ENCODE measurements at places on chromosomes 7 and 10. TPM values are rescaled to one million over a fixed set of nuclear protein-coding genes. Genes with fewer than 3 reads are reported as not detected.

The UCMA gene
- not detected for total RNA-seq

GRCh38 chr7:126953461-126953860, 299.3 kb downstream of the GRM8 start:
- no peak for DNase-seq
- peaks cover 14% of the 10 kb centered on the region for H3K4me1 ChIP-seq

The ITGA8 gene
- 0.36 TPM for total RNA-seq

DNA sequence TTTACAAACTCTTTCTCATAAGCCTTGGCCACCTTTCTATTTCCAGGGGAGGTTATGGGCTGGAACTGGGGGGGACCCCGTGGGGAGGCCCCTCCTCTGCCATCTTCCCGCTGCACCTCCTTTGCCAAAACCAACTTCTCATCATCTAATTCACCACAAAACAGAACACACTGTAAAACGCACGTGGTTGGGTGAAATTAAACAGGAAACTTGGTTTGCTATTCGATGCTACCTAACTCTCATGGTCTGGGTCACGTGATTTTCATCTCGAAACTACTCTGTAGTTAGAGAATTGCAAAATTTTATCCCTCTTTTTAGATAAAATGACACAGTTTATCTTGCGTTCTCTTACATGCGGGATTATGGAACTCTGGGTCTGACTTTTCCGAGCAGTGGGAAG, 242.0 kb downstream of the ZMYND11 start:
- no peak overlapping the region for H3K4me3 ChIP-seq
- H3K27me3 ChIP-seq: no peaks in the 10 kb centered on the region
- no peak overlapping the region for H3K27ac ChIP-seq
- H3K36me3 ChIP-seq: peaks cover 30% of the 10 kb centered on the region

The PVRIG gene
- total RNA-seq: not detected

GRCh38 chr7:129499999-129500398, 2.3 kb upstream of the SMKR1 start:
- no peaks in the 10 kb centered on the region for H3K36me3 ChIP-seq
- H3K27ac ChIP-seq: no peak overlapping the region
- no peak for DNase-seq
- H3K4me3 ChIP-seq: no peak overlapping the region
- peaks cover 35% of the 10 kb centered on the region for H3K27me3 ChIP-seq

- no peak for DNase-seq
- peaks cover 31% of the 10 kb centered on the region for H3K36me3 ChIP-seq
- peaks cover 3% of the 10 kb centered on the region for H3K4me1 ChIP-seq
- no peak overlapping the region for H3K27ac ChIP-seq
These were observed 51.8 kb upstream of the MRLN start for GRCh38 chr10:59805014-59805413.

GRCh38 chr7:139389774-139390173, 30.1 kb downstream of the LUC7L2 start:
- H3K27me3 ChIP-seq: no peaks in the 10 kb centered on the region
- H3K4me1 ChIP-seq: peaks cover 4% of the 10 kb centered on the region
- H3K27ac ChIP-seq: peak overlapping the region; percentile 23

- no peaks in the 10 kb centered on the region for H3K4me1 ChIP-seq
- DNase-seq: no peak
- H3K36me3 ChIP-seq: peaks cover 2% of the 10 kb centered on the region
- H3K27me3 ChIP-seq: no peaks in the 10 kb centered on the region
These were observed 311.7 kb upstream of the NEBL start for GRCh38 chr10:21208666-21209316.

DNA sequence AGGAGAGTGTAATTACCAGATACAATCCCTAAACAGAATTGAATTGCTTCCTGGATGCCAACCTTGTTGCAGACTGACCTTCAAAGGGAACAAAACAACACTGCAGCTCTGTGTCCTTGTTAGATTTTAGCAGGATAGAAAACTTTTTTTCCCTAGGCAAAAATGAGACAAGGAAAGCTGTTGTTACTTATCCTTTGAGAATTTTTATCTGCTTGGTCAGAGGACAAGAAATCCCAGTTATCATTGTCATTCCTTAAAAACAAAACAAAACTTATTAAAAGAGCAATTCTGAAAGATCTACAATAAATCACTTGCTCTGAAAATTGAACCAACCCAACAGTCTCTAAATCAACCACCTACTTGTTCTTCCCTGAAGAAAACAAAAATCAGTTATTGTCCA, 652.6 kb downstream of the REEP3 start:
- H3K36me3 ChIP-seq: peaks cover 1% of the 10 kb centered on the region
- peaks cover 4% of the 10 kb centered on the region for H3K4me1 ChIP-seq
- H3K27me3 ChIP-seq: no peaks in the 10 kb centered on the region
- H3K27ac ChIP-seq: peak overlapping the region; percentile 20

The LBX1 gene
- not detected for total RNA-seq

The OLAH gene
- total RNA-seq: not detected

GRCh38 chr10:95574649-95575365, 13.6 kb upstream of the SORBS1 start:
- H3K4me3 ChIP-seq: no peak overlapping the region
- H3K4me1 ChIP-seq: no peaks in the 10 kb centered on the region
- peaks cover 33% of the 10 kb centered on the region for H3K27me3 ChIP-seq
- no peaks in the 10 kb centered on the region for H3K36me3 ChIP-seq
- no peak overlapping the region for H3K27ac ChIP-seq
- no peak for DNase-seq

The PLXNA4 gene
- total RNA-seq: 0.38 TPM

DNA sequence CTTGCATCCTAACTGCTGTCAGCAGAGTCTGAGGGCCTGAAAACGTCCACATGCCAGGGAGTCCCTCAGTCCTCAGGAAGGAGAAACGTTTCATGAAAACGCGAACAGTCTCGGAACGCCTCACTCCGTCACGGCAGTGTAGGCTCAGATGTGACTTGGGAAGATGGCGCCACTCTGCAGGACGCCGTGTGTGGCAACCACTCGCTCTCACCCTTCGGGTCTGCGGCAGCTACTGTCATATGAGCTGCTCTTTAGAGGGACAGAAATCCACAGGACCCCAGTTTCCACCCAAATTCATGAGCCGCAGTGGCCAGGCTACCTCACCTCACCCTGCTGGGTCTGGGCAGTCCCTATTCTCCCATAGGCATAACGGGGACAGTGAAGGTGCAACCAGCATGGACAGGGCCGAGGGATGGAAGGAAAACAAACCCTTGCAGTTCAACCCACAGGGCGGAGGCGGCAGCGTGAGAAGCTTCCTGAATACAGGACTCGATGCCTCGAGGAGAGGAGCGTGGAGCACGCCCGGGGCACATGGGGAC, 438.3 kb downstream of the DNAJB6 start:
- H3K36me3 ChIP-seq: peaks cover 6% of the 10 kb centered on the region
- peaks cover 44% of the 10 kb centered on the region for H3K27me3 ChIP-seq
- no peak overlapping the region for H3K4me3 ChIP-seq
- H3K27ac ChIP-seq: no peak overlapping the region
- DNase-seq: no peak

- peaks cover 18% of the 10 kb centered on the region for H3K27me3 ChIP-seq
- H3K4me3 ChIP-seq: no peak overlapping the region
- peak overlapping the region; percentile 22 for H3K27ac ChIP-seq
- DNase-seq: no peak
These were observed 10.4 kb downstream of the UNC5B start for GRCh38 chr10:71222601-71223346.

The SPDYE2 gene
- total RNA-seq: not detected
